ENCODE measurements at places on chromosomes 2 and 18.
A peak's percentile ranks its signal among the peaks of the same experiment; 100 is the strongest.

GRCh38 chr2:196783431-196784094 is 15.9 kb downstream of the GTF3C3 start:
- DNase-seq: no peak

GRCh38 chr18:2302012-2302411 is 269.3 kb downstream of the METTL4 start:
- no peak for DNase-seq

DNA sequence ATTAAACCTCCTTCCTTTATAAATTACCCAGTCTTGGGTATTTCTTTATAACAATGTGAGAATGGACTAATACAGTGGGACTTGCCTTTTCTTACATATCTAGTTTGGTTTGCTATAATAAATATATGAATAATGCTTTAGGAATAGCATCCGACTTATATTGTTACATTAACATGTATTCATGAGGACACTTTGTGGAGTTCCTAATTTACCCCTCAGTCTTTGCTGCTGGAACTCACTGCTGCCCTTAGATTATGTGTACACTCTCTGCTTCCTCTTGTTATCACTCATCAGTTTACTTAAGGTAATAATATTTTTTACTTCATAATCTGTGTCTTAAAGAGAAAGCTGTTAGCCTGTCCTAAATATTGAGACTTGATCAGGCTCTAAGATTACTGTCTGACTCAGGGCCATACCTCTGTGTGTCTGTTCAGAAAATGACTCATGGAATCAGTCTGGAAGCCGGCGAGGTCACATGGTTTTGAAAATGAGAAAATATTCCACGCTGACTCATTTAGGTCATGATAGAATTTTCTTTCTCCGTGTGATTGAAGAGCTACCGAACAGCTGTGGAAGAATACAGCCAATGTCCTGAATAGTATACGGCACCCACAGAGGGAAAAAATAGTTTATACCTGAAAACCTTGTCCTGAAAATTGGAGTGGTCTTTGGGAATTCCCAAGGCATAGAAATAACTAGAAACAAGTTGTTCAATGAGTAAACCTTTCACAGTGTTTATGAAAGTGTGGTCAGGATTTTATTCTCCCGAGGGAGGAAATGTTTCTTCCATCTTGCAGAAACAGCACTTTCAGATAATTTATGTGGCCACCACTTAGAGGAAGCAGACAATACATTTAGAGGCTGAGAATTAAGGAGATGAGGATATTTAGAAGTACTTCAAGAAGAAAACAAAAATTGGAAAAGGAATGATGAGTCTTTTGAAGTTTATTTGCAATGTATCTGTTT is 156.4 kb downstream of the DSEL start:
- no peak for DNase-seq

- DNase-seq: peak; percentile 14
These were observed 1019.5 kb upstream of the LRRTM1 start for GRCh38 chr2:81324046-81324445.

- no peak for DNase-seq
These were observed 24.3 kb downstream of the INPP5D start for GRCh38 chr2:233084488-233084887.

- peak; percentile 55 for DNase-seq
These were observed 148.1 kb upstream of the SIX3 start for GRCh38 chr2:44793322-44793870.

- DNase-seq: no peak
These were observed 25.6 kb upstream of the CXXC1 start for GRCh38 chr18:50313031-50313607.

DNA sequence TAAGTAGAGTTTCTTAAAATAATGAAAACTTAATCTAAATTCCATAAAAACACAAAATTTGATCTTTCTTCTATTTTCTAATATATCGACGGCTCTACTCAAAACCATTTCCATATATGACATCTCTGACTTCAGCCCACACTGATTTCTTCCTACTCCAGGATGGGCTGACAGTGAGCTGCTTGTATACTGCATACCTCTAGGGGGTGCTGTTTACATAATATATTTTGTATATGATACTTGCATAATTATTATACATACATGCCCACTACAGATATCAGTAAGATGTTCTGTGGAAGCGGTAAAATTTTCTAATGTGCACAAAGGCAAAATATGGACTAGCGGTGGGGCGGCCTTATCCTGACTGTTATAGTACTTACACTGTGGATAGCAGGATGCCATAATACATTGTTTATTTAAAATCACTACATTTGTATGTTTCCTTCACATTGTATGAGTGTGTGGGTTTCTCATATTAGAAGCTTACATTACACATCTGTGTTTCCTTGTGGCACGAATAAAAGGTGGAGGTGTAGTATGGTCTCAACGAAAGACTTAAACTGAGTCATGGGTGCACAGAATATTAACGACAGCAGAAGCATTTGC is 66.1 kb upstream of the NXPH2 start:
- no peak for DNase-seq

DNA sequence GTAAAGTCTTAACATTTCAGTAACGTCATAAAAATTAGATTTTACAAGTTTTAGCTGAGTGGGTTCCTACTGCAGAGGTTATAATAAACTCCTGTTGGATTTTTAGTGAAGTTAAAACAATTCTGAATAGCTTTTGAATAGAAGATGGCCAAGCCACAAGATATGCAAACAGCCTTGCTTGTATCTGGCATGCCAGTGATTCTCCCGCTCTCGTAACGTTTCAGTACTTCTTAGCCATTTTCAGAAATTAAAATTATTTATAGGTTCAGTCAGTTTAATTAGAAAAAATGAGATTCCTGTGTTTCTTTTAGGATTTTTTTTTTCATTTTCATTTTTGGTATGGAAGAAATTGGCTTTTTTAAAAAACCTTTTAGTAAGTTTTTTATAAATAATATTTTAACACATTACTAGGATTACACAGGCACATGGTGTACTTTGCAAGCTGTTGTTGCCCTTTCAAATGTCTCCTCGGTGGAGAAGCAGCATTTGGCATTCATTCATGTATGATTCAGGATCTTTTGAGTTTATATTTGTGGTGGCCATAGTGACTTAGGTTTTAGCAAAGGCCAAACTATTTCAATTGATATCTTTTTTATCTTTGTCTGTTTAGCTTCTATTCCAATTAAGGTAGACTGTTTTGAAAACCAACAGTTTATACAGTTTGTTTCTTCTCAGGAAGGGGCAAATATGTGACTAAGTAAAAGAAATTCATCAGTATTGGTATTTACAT is 30.6 kb upstream of the RND3 start:
- no peak for DNase-seq

- DNase-seq: no peak
These were observed 51.7 kb downstream of the NOP58 start for GRCh38 chr2:202317080-202317857.

DNA sequence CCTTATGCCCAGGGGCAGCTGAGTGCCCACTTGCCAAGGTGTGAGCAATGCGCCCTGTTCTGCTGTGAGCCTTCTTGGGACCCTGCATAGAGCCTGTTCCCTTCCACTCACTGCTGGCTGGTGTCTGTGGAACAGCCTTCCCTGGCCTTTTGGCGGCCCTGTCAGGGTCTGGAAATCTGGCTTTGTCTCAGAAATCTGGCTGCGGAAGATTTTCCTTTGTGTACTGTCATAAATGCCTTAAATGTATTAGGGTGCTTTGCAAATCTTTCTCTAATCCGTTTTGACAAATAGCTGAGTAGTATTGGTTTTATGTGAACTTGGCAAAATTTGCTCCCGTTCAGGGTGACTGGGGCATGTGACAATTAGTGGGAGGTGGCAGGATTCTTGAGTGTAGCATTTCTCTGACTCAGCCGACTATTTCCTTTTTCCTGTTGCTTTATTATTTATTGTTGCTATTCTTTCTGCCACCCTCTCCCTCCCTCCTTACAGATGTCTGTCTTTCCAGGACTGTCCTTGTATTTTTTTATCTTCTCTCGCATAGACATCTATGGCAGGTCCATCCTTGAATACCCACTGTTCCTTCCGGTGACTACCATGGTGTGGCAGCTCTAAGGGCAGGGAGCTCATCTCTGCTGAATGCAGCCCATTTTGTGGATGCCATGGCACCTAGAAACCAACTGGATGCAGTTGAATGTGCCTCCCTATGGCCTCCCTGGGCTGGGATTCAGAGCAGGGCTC is 41.8 kb downstream of the LDLRAD4 start:
- no peak for DNase-seq

DNA sequence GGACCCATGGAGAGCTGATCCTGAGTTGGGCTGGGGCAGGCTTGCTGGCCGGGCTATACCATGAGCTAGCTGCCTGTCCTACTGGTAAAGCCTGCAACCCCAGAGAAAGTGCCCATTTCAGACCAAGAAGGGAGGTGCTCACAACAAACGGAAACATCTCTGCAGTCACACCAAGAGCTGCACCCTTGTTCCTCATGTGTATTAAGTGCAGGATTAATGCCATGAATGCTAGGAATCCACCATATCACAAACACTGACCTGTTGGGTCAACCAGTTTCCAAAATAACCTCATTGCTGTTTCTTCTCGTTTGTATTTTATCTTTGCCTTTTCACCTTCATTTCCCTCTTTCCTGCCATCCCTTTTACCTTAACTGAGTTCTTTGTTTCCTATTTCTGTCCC is 69.9 kb downstream of the AFF3 start:
- DNase-seq: no peak

GRCh38 chr18:4455113-4455811 is at the start of gene DLGAP1:
Gene DLGAP1 (minus strand): TSS chr18:4455307.
- peak; percentile 83 for DNase-seq

GRCh38 chr2:190404487-190404886 is 3.7 kb upstream of the MFSD6 start:
- no peak for DNase-seq

- no peak for DNase-seq
These were observed 353 bp upstream of the NUP35 start for GRCh38 chr2:183123959-183124221.

- DNase-seq: no peak
These were observed 21.6 kb upstream of the SLC20A1 start for GRCh38 chr2:112623913-112624777.

DNA sequence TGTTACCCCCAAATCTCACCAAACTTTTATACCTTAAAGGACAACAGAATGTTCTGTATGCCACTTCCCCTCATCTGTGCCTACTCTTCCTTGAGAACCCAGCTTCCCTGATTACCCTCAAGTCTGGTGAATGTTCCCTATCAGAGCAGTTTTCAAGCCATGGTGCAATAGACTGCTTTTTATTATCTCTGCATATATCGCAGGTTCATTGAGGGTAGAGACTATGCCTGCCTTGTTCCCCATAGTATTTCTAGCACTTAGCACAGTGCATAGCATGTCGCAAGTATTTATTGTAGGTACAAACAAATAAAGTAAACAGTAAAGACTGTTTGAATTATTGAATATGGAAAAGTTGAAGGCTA is 146.6 kb downstream of the HAUS1 start:
- DNase-seq: no peak

DNA sequence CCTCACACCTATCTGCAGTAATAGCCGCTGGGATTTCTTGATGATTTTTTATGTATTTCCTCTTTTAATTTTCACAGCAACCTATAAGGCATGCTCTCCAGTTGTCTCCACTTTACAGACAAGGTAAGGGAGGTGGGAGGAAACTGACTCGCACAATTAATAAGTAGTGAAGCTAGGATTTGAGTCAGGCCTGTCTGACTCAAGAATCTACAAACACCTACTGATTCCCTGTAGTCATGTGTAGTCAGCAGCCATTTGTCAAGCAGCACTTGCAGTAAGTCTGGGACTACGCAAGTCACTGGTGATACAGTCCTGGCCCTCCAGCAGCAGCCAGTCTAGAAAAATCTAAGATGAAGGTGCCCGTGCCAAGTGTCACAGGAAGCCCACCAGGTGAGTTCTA is 193.6 kb upstream of the PKDCC start:
- DNase-seq: no peak

DNA sequence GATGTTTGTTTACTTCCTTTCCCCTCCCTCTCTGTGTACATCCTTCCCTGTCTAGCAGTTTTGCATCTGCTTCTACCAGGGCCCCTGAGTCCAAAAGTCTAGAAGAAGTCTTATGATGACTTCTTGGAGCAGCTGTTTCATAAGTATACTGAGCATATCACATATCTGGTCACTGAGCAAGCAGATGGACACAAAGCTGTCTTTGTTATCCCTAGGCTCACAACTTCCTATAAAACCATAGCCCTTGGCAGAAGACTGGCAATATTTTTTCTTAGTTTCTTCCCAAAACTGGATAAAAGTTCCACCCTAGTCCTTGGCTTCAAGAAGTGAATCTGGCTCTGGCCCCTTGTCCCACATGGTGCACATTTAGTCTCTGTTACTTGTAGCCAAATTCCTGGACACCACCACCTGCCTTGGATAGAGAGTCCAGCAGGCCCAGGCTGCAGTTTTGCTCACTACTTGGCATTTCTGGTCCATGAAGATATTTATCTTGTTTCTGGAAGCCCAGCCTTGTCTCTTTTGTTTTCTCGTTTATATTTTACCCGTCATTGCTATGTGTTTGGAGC is 22.5 kb downstream of the THOC1 start:
- no peak for DNase-seq

GRCh38 chr2:132909427-132909826 is 239.4 kb upstream of the LYPD1 start:
- DNase-seq: no peak

DNA sequence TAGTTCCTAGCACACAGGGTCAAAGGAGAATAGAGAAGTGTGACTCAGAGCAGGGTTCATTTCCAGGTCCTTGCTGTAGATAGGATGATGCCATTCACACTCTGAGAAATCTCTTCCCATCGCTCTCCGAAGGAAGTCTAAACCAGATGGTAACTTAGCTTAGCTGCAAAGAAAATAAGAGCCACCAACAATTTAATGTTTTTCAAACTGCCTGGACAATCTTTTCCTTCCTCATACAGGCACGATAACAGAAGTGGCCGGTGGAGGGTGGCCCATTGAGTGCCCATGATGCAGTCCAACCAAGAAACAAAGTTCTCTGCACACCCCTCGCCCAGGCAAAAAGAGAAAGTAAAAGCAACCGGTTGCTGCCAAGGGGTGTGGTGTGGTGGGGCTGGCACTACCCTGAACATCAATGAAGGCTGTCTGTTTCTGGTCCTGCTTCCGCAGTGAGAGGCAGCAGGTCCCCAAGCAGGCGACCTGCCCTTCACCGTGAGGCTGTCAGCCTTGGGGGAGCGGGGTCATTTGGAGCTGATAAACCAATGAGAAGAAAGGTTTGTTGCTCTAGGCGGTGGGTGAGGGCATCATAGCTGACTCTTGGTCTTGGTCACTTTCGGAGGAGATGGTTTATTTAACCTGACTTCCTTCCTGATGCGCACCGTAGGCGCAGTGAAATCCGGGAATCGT is 105.6 kb upstream of the CD302 start:
- DNase-seq: no peak

- no peak for DNase-seq
These were observed 11.6 kb downstream of the CDKL4 start for GRCh38 chr2:39232141-39232540.

- DNase-seq: no peak
These were observed 81.9 kb upstream of the ZNF397 start for GRCh38 chr18:35158728-35159450.

- DNase-seq: no peak
These were observed 11.1 kb downstream of the HES6 start for GRCh38 chr2:238228700-238229099.

- no peak for DNase-seq
These were observed 100.4 kb downstream of the MMADHC start for GRCh38 chr2:149487189-149487588.

Measured in WTC11 (cell line).